ENCODE measurements at places on chromosomes 5 and 9. TPM values are rescaled to one million over a fixed set of nuclear protein-coding genes. Genes with fewer than 3 reads are reported as not detected.

The SHB gene
- total RNA-seq, result 26.2 TPM

The NREP gene
- 8.5 TPM for total RNA-seq

The EGFL7 gene
- 1,153 TPM for total RNA-seq

The NXNL2 gene
- total RNA-seq, result not detected

The NR5A1 gene
- total RNA-seq, result not detected

The TEK gene
- 79.5 TPM for total RNA-seq
